Stimulated activated CD4-positive, alpha-beta T cell treated with anti-CD3 and anti-CD28 coated beads, Interleukin-1b, Interleukin-23, amount 100 ng/mL, for 24 hours (primary cell): ENCODE measurements at places on chromosomes 12 and 14.

- no peak for DNase-seq
These were observed 8.6 kb downstream of the TC2N start for GRCh38 chr14:91858536-91859275.

DNA sequence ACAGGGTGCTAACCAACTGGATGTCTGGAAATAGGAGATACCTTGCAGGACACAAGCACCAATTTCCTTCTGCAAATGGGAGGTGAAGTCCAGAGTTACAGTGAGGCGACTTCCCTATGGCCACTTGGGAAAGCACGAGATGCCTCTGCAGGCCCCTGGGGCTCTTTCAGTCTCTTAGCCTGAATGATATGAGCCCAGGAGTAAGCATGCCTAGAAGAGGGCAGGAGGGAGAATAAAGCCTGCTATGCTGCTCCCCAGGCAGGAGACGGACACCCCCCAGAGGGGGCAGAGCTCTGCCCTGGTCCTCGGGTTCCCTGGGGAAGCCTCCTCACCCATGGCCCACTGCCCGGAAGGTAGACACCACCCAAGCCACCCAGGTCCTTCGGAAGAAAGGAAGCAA, 105.1 kb downstream of the GCH1 start:
- DNase-seq, result no peak

GRCh38 chr12:11902525-11902875, 168.2 kb upstream of the BCL2L14 start:
- DNase-seq, result no peak

- DNase-seq, result no peak
These were observed 46.8 kb downstream of the TMEM117 start for GRCh38 chr12:43882578-43883178.

GRCh38 chr12:91100906-91101305, 10.4 kb downstream of the LUM start:
- DNase-seq, result no peak

DNA sequence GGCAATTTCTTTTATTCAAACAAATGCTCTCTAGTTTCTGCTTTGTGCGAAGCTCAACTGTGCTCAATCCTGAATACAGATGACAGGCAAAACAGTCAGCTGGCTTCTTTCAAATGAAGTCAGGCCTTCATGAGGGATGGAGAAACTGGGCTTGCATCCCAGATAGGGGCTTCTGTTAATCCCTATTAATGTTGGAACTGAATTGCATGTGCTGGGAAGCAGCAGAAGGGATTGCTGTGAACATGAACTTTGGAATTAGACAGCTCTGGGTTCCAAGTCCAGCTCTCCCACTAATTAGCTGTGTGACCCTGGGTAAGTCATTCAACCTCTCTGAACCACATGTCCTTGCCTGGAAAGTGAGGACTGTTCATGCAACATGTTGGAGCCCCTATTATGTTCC, 21.1 kb upstream of the CORO1C start:
- no peak for DNase-seq
